Stimulated activated CD4-positive, alpha-beta T cell treated with anti-CD3 and anti-CD28 coated beads, Interleukin-12 subunit alpha, Interleukin-12 subunit beta, amount 100 ng/mL, for 4 hours (primary cell): ENCODE measurements at places on chromosomes 16 and 17.

DNA sequence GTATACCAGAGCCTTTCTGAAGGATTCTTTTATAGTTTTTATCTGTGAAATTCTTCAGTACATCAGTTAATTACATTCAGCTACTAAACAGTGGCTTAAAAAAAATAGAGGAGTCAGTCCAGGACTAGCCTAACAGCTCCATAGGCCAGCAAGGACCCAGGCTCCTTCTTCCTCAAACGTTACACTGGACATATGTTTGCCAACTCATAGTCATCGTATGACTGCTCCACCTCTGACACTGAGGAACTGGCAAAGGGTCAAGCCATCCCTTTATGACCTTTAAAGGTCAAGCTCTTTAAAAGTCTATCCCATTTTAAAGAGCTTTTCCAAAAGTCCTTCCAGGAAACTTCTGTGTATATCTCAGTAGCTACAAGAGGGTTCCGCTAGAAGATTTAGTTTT, 36.6 kb downstream of the PHLPP2 start:
- DNase-seq = no peak

GRCh38 chr17:75402026-75402425, 3.5 kb downstream of the GRB2 start:
- no peak for DNase-seq

- no peak for DNase-seq
Observed at GRCh38 chr17:68054296-68054900, 18.9 kb downstream of the KPNA2 start.

- peak; percentile 50 for DNase-seq
Observed at GRCh38 chr16:22318690-22319358, 21.6 kb downstream of the POLR3E start.

DNA sequence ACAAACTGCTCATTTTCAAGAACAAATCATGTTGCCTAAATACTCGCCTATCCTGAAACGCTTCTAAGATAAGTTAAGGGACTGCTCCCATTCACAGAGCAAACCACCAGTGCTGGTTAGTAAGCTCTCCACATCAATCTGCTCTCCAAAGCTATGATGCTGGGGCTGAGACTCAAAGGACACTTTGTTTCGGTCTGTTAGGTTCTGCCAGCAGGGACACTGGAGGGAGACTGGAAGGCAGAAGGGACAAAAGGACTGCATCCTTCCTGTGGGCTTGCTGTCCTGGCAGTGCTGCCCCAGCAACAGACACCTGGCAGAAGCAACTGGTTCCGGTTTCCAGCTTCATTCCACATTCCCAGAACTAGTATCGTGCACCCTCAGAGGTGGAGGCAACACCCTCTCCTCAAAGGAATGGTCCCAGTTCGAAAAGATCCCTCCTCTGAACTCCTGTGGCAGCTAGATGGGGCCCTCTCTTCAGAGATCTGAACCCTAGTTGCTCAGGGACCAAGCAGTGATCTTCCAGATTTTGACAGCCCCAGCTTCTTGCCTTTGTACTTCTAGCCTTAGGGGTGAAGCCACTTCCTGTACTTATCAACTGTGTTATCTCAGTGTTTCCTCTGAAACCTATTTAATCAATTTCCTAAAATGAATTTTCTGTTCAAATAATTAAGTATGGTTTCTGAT, 73.4 kb upstream of the GSG1L start:
- no peak for DNase-seq

DNA sequence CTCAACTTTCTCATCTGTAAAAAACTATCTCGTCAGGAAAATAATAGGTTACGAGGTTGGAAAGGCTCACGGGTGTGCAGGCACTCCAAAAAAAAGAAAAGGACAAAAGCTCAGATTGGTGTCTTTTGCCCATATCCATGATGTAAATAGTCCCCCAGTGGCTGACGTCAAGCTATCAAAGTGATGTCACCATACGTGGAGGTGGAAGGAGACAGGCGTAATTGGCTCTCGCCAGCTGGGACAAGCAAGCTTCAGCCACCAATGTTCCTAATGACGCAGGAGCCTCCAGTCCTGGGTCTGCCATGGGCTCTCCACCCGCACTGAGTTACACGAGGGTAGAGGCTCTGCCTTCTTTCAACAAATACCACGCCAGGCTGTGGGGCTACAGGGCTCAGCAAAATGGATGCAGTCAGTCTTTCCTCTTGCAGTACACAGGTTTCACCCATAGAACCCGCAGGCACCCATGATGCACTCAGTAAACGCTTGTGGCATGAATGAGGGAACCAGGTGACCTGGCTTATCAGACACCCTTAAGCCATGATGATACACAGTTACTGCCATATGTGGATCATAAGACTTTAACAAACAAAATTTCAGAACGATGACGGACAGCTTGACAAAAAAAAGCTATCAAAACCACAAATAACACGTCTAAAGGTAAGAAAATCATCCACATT, 50.5 kb downstream of the COTL1 start:
- no peak for DNase-seq

- DNase-seq = no peak
Observed at GRCh38 chr17:33628500-33629346, 335.6 kb upstream of the ASIC2 start.

DNA sequence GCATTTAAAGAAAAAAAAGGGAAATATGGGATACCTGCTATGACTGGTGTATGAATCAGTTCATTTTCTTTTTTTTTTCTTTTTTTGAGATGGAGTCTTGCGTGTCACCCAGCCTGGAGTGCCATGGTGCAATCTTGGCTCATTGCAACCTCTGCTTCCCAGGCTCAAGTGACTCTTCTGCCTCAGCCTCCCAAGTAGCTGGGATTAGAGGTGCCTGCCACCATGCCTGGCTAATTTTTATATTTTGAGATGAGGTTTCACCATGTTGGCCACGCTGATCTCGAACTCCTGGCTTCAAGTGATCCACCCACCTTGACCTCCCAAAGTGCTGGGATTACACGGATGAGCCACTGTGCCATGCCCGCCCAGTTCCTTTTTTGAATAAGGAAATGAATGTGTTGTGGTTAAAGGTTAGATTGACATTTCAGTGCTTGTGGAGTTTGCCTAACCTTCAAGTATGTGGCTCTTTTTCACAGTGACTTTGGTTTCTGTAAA, 7.7 kb downstream of the HAPSTR1 start:
- no peak for DNase-seq

GRCh38 chr17:39002991-39003715, 36.0 kb upstream of the FBXO47 start:
- peak; percentile 27 for DNase-seq

GRCh38 chr17:82497483-82498405, 21.8 kb upstream of the FOXK2 start:
- DNase-seq = peak; percentile 38

DNA sequence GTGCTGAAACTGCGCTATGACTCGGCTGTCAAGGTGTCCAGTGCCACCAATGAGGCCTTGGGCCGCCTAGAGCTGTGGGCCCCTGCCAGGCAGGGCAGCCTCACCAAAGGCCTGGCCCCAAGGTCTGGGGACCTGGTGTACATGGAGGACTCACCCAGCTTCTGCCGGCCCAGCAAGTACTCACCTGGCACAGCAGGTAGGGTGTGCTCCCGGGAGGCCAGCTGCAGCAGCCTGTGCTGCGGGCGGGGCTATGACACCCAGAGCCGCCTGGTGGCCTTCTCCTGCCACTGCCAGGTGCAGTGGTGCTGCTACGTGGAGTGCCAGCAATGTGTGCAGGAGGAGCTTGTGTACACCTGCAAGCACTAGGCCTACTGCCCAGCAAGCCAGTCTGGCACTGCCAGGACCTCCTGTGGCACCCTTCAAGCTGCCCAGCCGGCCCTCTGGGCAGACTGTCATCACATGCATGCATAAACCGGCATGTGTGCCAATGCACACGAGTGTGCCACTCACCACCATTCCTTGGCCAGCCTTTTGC, 25.0 kb downstream of the WNT9B start:
- no peak for DNase-seq

DNA sequence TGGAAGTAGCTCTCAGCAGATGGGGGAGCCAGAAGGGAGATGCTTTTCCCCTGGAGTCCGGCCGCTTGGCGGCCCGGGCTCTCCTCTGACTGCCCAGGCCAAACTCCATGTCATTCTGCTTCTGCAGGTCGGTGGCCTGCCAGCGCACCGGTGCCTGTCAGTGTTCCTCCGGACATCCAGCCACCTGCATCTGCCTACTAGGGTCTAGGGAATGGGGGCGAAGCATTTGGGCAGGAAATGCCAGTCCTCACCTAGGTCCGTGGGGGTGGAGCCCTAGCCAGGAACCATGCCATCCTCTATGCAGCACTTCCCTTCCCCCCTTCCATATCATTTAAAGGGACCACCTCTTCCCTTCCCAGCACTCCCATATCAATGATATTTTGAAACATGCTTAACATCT, 34.2 kb downstream of the GJC1 start:
- DNase-seq = no peak
